ENCODE measurements at places on chromosomes 6 and 20.

DNA sequence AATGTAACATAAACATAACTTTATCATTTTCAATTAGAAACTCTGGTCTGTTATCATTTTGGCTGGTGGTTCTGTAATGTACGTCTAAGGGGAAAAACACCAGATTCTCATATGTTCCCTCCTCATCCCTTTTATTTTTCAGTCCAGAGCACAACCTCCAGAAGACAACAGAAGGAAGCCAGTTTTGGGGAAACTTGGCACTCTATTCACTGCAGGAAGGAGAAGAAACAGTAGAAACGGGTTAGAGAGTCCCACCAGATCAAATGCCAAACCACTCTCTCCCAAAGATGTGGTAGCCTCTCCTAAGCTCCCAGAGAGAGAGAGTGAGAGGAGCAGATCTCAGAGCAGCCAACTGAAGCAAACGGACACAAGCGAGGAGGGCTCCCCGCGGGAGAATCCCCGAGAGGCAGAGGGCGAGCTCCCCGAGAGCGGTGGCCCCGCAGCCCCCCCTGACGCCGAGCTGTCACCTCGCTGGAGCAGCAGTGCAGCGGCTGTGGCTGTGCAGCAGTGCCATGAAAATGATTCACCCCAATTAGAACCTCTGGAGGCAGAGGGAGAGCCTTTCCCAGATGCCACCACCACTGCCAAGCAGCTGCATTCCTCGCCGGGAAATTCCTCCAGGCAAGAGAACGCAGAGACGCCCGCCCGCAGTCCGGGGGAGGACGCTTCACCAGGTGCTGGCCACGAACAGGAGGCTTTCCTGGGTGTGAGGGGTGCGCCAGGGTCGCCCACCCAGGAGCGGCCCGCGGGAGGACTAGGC, 117.8 kb downstream of the RTN4IP1 start:
- peak; percentile 62 for DNase-seq

GRCh38 chr20:58899512-58899911, 47.0 kb downstream of the GNAS start:
- no peak for DNase-seq

GRCh38 chr20:15886250-15886649, 687.0 kb downstream of the KIF16B start:
- DNase-seq: no peak

- DNase-seq: no peak
Measured at GRCh38 chr6:113723182-113723581, 134.0 kb upstream of the MARCKS start.

DNA sequence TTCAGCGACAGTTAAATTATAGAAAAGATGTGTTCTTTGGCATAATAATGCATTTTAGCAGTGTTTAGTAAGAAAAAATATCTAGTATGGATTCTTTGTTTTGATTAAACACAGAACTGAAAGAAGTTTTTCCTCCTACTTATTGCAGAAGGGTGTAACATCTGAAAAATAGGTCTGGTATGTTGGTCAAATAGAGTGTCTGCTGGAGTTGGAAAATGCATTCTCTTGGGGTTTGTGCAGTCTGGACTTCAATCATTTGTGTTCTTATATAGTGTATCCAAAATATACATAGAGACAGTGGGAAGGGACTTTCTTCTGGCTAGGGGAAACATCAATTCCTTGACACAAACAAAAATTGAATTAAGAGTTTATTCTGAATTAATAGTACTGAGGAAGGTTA, 132.4 kb upstream of the MAN1A1 start:
- no peak for DNase-seq

DNA sequence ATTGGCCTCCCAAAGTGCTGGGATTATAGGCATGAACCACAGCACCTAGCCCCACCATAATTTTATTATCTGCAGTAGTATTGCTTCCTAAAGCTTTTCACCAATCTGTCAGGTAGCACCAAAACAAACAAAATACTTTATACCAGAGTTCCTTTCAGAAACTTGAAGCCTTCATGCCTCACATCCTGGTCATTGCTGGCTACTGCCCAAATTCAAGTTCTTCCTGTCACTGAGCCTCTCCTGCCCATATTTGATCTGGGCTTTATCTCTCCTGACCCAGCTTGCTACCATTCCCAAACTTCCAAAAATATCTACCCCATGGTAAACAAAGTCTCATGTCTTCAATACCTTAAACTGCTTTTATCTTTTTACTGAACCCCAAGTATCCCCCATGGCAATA, 34.9 kb upstream of the DST start:
- DNase-seq: no peak

- no peak for DNase-seq
Measured at GRCh38 chr6:133512410-133513016, 271.4 kb downstream of the EYA4 start.

GRCh38 chr20:46938434-46938833, 43.8 kb downstream of the EYA2 start:
- no peak for DNase-seq

GRCh38 chr20:58635279-58635665, 15.8 kb upstream of the STX16 start:
- DNase-seq: no peak

DNA sequence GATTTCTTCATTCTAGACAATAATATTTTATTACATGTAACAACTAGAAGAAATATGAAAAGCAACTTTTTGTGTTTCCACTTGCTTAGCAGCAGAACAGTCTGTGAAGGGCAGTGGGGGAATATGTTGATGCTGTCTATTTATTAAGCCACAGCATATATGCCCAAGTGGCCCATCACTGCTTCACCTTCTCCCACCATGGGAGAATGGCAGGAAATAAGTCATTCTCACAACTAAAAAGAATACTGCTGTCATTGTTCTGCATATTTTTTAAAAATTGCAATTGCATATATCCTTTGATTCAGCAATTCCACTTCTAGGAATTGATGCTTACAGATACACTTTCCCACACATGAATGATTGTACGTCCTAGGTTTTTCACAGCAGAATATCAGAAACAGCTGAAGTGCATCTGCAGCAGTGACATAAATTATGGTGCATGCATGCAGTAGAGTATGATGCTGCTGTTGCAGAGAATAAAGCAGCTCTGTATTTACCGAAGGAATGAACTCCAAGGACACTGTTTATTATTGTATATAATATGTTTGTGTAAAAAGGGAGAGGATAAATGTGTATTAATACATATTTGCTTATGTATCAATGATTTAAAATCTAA, 26.8 kb downstream of the KIF3B start:
- no peak for DNase-seq

Measured in H1 (cell line).